Left renal pelvis (tissue), 4 donors: ENCODE measurements at places on chromosomes 5 and 9.

GRCh38 chr5:65624025-65624570 lies at the start of gene TRIM23:
Gene TRIM23, minus strand, starts transcription at chr5:65624333. Its CDS starts 59 bp downstream, at chr5:65624274.
- peak; percentile 88 for DNase-seq

DNA sequence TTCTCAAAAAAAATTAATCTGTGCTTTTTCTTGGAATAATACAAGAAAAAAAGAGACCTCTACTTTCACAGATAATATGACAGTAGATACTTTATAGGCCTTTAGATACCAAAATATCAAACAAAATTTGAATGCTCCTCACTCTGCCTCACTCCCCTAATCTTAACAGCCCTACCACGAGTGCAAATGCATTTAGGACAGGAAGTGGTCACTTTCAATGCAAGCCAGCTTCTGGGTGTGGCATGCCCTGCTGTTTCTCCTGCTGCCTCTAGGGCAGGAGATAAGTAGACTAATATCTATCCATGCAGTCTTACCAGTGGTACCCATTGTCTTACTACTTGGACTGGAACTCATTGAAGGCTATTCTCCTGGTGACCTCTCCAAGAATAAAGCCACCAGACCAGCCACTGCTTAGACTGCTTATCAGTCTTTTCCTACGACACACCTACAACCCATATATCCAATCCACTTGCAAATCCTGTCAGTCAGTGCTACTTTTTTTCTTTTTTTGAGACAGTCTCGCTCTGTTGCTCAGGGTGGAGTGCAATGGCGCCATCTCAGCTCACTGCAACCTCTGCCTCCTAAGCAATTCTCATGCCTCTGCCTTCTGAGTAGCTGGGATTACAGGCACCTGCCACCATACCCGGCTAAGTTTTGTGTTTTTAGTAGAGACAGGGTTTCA lies 23.0 kb downstream of the FRRS1L start:
- no peak for DNase-seq

GRCh38 chr9:93665128-93665636 lies 88.8 kb downstream of the PHF2 start:
- no peak for DNase-seq

GRCh38 chr9:125103770-125104460 lies 39.4 kb downstream of the SCAI start:
- no peak for DNase-seq

DNA sequence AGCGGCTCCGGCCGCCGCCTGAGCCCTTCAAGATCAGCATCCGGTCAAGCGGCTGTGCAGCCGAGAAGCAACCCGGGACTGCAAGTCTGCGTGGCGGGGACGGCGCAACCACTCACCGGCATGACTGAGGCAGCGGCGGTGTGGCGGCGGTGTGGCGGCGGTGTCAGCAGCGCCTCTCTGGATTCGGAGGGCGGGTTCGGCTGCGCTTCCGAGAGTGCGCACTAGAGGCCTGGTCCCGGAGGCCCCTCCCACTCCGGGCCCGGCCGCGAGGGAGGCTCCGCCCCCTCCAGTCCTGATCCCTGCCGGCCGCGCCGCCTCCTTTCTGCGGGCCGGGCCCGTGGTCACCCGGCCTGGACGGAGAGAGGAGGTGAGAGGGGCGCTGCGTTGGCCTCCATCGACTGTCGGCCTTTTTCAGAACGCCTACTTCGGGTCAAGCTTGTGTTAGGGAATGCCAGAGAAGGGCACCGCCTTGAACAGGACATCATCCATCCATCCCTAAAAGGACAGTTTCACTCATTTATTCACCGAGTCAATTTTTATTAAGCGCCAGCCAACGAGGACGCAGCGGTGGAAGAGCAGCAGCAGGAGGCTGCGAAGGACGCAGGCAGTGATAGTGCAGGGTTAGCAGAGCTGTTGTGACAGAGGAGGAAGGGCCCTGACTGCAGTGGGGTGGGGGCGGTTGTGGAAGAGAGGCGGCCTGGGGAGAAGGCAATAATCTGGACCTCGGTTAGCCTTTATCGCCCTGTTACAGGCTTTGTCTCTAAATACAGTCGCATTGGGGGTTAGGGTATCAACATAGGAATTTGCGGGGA lies at the start of gene ATOX1:
ATOX1 (minus strand) TSS at position 202 of the 812 bp plus-strand sequence; CDS start at position 122, 80 bp downstream.
- peak; percentile 86 for DNase-seq

DNA sequence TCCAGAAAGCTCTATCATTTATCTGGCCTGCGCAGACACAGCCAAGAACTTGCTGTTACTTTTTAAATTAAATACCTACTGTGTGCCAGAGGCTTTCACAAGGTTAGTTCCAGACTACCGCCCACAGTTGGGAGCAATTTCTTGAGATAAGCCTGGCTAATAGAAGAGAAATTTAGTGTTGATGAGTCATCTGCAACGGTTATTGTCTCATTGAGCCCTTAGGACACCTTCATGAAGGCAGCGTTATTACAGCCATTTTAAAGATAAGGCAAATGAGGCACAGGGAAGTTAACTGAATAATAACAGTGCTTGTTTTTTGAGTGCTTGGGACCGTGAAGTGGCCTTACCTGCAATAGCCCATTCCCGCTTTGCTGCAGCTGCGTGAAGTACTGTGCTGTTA lies 292.9 kb upstream of the MSX2 start:
- no peak for DNase-seq

DNA sequence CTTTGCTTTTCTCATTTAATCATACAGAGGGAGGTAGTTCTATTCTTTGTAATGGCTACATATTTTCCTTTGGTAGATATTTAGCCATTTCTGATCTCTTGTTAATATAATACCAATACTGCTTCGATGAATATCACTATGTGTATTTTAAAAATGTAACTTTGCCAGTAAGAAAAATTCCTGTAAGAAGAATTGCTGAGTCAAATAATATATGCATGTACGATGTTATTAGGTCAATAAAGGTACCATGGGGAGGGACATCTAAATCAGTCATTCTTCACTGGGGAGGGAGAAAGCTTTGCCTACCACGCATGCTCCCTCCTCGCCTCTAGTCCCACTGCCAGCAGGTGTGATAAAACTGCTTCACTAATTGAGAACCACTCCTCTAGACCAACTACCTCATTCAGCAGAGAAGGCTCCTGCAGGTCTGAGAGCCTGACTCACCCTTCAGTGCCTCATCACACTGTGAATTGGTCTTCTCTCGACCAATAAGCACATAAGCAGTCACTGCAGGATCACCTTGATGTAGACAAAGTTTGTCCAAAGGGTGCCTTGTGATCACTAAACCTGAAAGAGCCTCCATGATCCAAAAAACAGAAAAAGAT lies 56.1 kb upstream of the TBCA start:
- DNase-seq, result no peak

- no peak for DNase-seq
Measured at GRCh38 chr5:115389034-115389798, 92.8 kb upstream of the CCDC112 start.

DNA sequence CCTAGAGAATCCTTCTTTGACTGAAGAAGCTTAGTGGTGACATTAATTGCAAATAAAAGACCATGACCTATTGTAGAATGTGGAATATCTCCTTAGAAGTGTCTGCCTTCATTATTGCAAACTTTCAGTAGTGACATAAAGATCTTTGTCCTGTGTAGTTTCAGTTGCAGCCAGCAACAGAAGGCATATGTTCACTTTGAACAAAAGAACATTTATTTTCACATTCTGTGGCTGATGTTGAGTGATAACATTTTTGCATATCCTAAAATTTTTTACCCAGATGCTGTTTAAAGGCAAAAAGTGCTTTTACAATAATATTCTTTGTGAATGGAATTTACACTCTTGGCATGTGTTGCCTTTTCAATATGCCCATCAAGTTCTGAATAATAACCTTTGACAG lies 165.9 kb downstream of the TMC1 start:
- DNase-seq, result no peak

GRCh38 chr9:134247918-134248631 lies 78.2 kb upstream of the RXRA start:
- no peak for DNase-seq

DNA sequence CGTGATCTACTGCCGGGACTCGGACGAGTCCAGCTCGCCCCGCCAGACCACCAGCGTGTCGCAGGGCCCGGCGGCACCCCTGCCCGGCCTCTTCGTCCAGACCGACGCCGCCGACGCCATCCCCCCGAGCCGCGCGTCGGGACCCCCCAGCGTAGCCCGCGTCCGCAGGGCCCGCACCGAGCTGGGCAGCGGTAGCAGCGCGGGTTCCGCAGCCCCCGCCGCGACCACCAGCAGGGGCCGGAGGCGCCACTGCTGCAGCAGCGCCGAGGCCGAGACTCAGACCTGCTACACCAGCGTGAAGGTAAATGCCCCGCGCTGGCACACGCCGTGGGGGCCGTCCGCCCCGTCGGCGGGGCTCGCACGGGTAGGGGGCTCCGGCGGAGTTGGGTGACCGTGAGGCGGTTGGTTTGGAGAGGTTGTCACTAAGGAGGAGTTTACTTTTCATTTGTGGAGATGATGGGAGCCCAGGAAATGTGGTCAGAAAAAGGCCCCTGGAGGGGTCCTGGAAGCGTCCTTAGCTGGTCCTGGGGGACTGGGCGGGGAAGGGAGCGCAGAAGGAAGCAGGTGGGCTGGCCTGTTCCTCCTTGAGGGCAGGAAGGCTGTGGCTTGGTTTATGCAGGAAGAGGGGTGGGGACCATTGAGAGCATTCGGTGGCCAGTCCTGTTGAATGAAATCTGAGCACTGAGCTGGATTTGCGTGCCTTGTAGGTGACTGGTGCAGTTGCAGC lies 647 bp downstream of the PDE8B start:
- DNase-seq, result no peak

- DNase-seq, result no peak
Measured at GRCh38 chr5:107289030-107289714, 381.6 kb downstream of the EFNA5 start.

- DNase-seq, result no peak
Measured at GRCh38 chr9:78559449-78559885, 262.5 kb downstream of the PSAT1 start.

DNA sequence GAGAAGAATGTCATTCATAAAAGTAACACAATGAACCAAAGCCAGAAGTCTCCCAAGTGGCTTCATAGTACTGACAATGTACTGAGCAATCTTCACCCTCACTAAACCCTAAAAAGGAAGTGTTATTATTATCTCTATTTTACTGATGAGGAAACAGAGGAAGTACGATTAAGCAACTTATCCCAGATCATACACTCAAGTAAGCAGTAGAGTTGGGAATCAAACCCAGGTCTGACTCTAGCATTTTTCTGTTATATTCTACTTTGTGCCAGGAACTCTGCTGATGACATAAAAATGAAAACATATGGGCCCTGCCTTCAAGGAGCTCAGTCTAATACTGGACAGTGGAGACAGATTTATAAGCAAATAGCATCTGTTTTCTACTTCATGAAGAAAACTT lies 109.2 kb downstream of the RAPGEF6 start:
- DNase-seq, result no peak

DNA sequence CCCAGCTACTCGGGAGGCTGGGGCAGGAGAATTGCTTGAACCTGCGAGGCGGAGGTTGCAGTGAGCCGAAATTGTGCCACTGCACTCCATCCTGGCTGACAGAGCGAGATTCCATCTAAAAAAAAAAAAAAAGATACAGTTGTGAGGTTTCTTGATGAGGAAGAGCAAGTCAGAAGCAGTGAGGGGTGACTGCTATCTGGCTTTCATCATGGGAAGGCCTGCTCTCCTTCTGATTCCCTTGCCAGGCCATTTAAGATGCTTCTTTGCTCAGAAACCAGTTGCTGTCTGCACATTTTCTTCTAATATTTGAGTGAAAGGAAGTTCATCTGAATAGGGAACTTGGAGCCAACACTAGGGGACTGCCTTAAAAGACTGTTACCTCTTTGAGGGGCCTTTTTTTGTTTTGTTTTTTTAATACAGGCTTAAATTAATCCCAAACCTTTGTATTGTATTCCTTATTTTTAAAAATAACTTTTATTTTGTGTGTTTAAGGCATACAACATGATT lies 201.9 kb downstream of the ARHGAP26 start:
- no peak for DNase-seq

DNA sequence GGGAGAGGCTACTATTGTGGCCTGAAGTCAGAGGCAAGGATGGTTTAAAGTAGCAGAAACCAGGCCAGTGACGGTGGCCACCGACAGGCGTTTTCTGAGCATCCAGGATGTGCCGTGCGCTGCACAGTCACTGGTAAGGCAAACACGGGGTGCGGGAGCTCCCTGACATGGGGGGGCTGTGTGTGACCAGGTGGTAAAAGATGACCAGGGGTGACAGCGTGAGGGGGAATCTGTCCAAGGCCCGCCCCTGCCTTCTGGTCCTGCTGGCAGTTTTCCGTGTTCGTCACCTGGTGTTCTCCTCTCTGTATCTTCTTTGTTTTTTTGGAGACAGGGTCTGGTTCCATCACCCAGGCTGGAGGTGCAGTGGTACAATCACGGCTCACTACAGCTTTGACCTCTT lies 167.4 kb downstream of the ICE1 start:
- no peak for DNase-seq

DNA sequence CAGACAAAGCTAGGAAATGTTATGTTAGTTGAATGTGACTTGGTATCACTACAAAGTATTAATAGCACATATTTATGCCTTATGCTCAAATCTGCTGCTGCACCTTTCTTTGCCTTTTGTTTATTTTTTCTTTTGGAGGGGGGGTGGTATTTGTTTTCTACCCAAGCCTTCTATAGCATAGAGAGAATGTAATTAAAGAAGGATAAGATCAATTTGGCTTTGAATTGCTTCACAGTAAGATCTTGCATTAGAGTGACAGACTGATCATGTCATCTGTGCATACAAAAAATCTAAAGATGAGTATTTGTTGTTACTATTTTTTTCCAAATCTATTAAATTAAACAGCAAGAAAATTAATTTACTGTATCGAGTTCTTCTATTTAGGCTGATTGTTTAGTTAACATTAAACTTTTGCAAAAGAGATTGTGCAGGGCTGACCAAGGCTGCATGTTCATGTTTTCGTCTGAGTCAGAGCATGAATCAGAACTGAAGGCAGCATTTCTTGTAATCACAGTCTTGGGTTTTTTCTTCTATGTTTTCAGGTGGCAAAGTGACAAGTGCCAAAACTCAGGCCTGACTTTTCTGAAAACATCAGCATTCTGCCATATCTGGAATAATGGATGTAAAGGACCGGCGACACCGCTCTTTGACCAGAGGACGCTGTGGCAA lies 1007.1 kb upstream of the WWC1 start:
- no peak for DNase-seq

GRCh38 chr9:13430368-13431221 lies 151.1 kb upstream of the MPDZ start:
- no peak for DNase-seq

- no peak for DNase-seq
Measured at GRCh38 chr9:100125236-100125635, 26.2 kb downstream of the INVS start.

DNA sequence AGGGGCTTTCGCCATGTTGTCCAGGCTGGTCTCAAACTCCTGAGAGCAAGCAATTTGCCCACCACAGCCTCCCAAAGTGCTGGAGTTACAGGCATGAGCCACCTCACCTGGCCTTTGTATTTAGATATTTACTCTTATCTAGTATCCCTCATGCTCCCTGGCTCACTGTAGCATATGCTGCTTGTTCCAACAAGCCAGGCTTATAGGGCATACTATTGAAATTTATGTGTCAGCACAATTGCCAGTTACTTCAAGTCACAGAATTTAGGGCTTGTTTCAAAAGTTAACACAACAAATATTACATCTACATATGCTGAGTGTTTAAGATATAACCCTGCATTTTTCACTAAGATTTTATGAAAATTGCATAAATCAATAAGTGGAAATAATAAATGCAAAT lies 469.2 kb upstream of the ZNF608 start:
- no peak for DNase-seq
